ENCODE measurements at places on chromosomes 12 and 14. TPM values are rescaled to one million over a fixed set of nuclear protein-coding genes. Genes with fewer than 3 reads are reported as not detected.

DNA sequence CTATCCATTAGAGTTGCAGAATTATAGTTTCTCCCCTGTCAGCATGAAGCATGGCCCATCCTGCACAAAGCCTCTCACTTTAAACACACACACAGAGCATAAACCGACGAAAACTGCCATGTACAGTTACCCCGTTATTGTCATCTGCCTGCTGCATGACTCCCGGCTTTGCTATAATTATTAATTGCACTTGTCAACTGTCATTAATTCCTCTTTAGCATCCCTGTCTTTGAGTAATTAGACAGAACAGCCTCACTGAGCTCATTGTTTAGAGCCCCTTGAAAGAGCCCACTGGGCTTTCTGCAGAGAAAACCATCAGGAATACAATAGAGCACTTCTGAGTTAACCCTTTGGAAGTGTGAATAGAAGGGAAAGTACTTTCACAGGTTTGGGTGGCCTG lies 307.2 kb upstream of the SOX5 start:
- no peak for DNase-seq

- DNase-seq = peak; percentile 25
Observed at GRCh38 chr14:95265106-95266094, 54.3 kb downstream of the CLMN start.

- no peak for DNase-seq
Observed at GRCh38 chr14:92987713-92988510, 65.0 kb downstream of the CHGA start.

DNA sequence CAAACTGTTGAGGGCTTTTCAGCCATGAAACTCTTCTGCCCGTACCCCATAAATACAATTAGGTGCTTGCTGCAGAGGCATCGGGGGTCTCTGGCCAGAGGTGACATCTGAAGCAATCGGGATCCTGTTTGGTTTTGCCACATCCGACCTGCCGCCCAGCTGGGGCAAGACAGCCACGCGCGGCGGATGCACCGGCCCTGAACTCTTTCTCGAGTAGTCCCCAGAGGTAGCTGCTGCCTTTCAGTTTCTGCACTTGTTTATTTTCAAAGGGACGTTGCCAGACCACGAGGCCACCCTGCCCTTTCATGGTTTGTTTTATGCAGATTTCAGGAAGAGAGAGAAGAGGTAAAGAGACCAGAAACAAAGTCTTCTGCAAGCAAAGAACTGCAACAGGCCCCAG lies 10.6 kb upstream of the MLXIP start:
- DNase-seq = peak; percentile 51

FBXO33 gene
- total RNA-seq = 12.7 TPM

NINJ2 gene
- 3.6 TPM for total RNA-seq

HCAR3 gene
- total RNA-seq = not detected

- DNase-seq = no peak
Observed at GRCh38 chr14:33343016-33343415, 404.3 kb downstream of the NPAS3 start.

GRCh38 chr12:40827683-40828592 lies 135.7 kb downstream of the CNTN1 start:
- DNase-seq = no peak

RERG gene
- total RNA-seq = not detected

DNA sequence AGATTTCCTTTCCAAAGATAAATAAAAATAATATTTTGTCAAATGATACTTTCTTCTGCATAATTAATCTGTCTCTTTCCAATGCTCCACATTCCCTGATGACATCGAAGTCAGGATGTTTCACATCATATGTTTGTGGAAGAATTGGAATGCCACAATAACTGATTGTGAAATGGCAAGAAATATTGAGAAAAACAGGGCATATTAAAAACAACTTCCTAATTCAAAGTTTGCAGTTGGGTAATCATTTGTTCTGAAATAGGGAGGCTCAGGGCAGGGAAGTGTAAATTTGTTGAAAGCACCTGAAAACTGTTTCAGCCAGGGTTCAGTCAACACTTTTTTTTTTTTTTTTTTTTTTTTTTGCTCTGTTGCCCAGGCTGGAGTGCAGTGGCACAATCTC lies 50.7 kb downstream of the BCAT1 start:
- DNase-seq = no peak

GDF3 gene
- not detected for total RNA-seq

DNA sequence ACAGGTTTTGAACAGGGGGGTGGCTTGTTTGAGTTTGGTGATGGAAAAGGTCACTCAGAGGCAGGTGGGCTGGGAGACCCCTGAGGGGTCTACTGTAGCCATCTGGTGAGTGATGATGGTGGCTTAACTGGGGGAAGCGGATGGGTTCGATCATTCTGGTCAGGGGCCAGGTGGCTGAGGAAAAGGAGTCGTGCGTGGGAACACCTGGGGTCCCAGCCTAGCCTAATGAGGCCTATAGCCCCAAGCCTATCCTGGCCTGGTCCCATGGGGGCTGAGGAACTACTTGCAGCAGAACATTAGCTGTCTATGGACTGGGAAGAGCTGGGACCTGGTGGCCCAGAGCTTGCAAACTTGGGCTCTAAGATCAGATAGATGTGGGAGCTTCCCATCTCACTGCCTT lies 158.4 kb upstream of the MYL2 start:
- DNase-seq = no peak

GALNT16 gene
- 1.2 TPM for total RNA-seq

DNA sequence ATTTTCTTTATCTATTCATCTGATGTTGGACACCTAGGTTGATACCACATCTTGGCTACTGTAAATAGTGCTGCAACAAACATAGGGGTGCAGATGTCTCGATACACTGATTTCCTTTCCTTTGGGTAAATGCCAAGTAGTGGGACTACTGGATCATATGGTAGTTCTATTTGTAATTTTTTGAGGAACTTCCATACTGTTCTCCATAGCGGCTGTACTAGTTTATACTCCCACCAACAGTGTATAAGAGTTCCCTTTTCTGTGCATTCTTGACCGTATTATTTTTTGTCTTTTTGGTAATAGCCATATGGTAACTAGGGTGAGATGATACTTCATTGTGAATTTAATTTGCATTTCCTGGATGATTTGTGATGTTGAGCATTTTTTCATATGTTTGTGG lies 71.8 kb downstream of the LRP6 start:
- no peak for DNase-seq

- no peak for DNase-seq
Observed at GRCh38 chr14:64417771-64418125, 29.6 kb downstream of the MTHFD1 start.

DNA sequence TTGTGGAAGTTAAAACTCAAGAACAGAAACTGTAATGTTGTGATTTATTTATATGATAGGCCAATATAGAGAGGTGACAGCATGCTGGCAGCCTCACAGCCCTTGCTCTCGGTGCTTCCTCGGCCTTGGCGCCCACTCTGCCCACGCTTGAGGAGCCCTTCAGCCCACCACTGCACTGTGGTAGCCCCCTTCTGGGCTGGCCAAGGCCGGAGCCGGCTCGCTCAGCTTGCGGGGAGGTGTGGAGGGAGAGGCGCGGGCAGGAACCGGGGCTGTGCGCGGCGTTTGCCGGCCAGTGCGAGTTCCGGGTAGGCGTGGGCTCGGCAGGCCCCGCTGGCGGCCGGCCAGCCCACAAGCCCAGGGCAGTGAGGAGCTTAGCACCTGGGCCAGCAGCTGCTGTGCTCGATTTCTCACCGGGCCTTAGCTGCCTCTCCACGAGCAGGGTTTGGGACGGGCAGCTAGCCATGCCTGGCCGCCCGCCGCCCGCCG lies 65.8 kb upstream of the SLC8A3 start:
- DNase-seq = no peak

DNA sequence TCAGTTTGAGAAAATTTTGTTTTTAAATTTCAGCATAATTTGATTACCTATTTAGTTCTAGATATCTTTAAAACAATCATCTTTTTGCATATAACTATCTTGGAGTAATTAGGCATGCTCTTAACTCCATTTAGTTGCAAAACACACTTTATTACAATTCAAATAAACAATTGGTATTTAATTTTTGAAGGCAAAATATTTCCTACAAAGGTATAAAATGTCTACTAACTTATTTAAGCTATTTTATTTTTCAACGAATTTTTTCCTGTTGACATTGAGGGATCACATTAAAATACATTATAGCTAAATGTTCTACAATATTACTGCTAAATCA lies 8.3 kb downstream of the FOXA1 start:
- DNase-seq = no peak

SLC6A15 gene
- not detected for total RNA-seq

NPFF gene
- total RNA-seq = not detected

- no peak for DNase-seq
Observed at GRCh38 chr14:77883847-77884238, 83.9 kb downstream of the ADCK1 start.

GRCh38 chr14:63933711-63934110 lies 80.9 kb downstream of the SYNE2 start:
- no peak for DNase-seq

GRCh38 chr12:5177731-5178130 lies 134.1 kb downstream of the KCNA5 start:
- DNase-seq = no peak

- DNase-seq = no peak
Observed at GRCh38 chr12:108648371-108648770, 14.7 kb upstream of the SELPLG start.

DNA sequence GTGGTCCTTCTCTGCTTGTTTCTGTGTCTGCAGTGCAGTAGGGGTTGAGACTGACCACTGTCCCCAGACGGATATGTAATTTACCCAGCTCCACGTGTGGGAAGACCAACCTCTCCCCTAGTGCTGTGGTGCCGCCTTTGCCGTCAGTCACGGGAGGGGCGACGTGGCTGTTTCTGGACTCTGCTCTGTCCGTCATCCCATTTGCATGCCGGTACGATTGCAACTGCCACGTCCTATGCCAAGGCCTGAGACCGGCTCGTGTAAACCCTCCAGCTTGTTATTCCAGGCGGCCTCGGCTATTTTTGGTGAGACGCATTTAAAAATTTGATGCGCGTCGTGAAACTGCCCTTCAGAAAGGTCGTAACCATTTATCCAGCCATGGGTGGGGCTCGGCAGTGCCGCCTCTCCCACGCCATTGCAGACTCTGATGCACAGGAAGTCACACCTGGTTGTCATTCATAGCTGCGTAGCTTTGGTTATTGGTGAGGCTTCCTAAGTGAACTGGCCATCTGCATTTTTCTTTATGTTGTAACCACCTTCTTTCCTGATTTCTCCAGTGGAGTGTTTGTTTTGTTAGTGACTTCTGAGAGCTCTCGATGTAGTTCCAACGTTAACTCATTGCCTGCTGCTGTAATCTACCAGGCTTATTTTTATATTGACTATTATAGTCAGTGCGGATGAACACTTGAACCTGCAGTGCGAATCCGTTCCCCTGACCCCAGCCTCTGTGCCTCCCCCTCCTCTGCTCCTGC lies 75.1 kb downstream of the ADGRD1 start:
- DNase-seq = no peak
